ENCODE measurements at places on chromosomes 3 and 15.

DNA sequence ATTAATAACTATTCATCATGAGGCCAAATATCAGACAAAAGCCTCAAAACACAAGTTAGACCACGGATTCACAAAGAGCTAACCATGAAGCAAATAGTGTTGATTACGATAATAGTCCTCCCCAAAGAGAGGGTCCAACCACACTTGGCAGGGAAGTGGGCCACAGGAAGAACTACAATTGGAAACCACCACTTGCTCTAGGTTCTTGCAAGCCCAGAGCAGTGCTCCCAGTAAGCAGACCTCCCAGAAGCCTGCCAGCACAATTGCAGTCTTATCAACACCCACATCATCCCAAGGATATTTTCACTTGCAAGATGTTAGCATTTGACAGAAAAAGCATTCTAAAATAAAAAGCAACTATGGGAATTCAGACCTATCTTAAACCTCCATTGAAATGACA lies 11.3 kb downstream of the SETD2 start:
- DNase-seq: no peak

- DNase-seq: no peak
Observed at GRCh38 chr3:57942872-57943283, 65.3 kb upstream of the FLNB start.

DNA sequence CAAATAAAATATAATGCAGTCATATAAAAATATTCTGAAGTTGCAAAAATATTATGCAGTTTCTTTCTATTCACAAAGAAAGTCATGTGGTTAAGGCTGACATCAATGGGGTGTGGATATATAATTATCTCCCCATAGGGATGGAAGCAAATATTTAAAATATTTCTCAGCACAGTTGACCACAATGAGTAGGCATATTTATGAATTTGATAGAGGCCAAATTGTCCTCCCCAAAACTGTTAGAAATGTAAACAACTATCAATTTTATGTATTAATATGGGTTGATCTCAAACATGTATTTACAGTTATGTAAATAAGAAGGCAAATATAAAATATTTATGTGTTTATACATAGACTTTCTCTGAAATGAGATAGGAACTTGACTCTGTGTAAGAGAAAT lies 246.0 kb upstream of the CBLB start:
- no peak for DNase-seq

- no peak for DNase-seq
Observed at GRCh38 chr15:39153058-39153714, 427.7 kb upstream of the THBS1 start.

- DNase-seq: no peak
Observed at GRCh38 chr15:81497238-81497637, 123.2 kb upstream of the TMC3 start.

GRCh38 chr3:172782235-172782634 lies 31.7 kb downstream of the ECT2 start:
- no peak for DNase-seq

DNA sequence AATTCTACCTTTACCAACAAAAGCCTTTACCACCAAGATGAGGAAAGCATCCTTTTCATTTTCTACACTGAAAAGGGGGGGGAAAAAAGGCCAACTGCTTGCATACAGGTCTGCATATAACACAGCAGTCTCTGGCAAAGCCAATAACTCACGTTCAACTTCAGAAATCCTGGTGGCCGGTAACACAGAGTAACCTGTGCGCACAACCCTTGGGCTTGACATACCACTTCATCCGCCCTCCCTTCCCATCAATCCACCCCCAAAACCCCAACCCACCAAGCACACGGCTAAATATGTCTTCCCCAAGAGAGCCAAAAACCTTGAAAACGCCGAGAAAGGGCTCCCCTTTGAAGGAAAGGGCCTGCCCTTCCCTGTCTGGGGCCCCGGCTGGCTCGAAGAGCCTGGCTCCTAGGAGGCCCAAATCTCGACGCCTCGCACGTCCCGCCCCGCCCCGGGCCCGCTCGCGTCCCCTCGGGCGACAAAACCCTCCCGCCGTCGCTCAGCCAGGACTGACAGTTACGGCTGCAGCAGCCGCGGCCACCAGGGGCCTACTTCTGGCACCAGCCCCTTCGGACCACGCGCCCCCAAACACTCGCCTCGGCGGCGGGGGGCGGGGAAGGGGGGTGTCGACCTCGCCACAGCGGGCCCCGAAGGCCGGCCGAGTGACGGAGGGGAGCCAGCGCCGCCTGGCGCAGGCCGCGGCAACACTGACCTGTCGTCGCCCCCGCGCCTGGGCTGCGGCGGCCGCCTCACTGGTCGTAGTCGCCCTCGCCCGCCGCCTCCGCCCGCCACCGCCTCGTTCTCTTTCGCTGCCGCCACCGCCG lies 835 bp downstream of the UBE3A start:
- peak; percentile 51 for DNase-seq

DNA sequence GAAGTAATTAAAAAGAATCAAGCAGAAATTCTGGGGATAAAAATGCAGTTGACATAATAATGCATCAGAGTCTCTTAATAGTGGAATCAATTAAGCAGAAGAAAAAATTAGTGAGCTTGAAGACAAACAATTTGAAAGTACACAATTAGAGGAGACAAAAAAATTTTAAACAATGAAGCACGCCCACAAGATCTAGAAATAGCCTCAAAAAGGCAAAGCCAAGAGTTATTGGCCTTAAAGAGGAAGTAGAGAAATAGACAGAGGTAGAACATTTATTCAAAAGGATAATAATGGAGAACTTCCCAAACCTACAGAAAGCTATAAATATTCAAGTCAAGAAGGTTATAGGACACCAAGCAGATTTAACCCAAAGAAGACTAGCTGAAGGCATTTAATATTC lies 113.3 kb downstream of the TBC1D2B start:
- no peak for DNase-seq

DNA sequence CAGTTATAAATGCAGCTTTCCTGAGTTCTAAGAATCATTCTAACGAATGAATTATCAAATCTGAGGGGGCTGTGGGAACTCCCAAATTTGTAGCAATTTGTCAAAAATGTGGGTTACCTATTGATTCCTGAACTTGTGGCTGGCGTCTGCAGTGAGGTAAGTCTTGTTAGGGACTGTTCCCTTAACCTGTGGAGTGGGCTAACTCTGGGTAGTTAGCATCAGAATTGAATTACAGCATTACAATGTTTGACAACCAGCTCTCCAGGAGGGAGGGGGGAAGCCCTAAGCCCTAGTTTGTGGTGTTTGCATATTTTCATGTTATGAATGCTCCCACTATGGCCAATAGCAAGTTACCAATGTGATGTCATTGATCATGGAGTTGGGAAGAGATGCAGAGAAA lies 65.9 kb upstream of the STT3B start:
- no peak for DNase-seq

- no peak for DNase-seq
Observed at GRCh38 chr3:66133853-66134445, 86.9 kb upstream of the SLC25A26 start.

DNA sequence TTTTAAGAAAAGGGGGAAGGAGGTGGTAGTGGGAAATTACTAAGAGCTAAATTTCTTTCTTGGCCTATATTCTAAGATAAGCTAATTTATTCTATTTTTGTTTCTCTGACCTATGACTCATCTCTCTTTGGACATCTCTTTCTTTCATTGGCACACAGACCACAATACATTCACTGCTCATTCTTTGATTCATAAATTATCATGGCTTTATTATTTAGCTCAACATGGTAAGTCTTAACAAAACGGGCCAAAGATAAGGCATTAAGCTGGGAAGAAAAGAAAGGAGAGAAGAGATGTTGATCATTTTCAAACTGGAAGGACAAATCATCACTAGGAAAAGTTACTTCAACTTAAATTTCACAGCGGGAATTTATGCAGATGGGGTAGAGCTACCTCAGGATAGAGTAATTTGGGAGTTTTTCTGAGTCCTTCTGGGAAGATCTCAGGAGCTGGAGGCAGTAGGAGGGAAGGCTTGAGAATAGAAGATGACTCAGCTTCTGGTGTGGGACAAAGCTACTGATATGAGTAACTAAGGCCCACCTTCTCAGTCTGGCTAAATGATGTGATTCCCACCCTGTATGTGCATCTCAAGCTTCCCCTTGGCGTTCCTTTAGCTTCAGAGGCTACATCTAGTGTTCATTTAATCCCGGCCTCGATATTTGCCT lies 7.5 kb upstream of the ALCAM start:
- no peak for DNase-seq

DNA sequence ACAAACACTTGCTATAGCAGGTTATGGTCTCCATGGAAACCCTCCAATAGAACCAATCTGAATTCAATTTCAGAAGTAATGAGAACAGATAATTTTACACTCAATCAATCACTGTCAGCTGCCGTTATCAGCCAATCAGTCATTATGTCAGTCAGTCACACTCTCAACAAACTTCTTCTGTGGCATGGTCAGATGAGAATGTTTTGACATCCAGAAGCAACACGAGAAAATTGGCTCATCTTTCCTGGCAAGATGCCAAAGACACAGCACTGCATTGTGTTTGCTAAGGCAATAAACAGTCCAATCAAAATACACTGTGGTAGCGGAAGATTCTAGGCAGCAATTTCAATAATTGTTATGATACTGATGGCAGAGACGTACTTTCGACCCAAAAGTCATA lies 190.7 kb downstream of the RORA start:
- no peak for DNase-seq

GRCh38 chr3:46365041-46365440 lies 5.7 kb upstream of the CCR5 start:
- DNase-seq: no peak

DNA sequence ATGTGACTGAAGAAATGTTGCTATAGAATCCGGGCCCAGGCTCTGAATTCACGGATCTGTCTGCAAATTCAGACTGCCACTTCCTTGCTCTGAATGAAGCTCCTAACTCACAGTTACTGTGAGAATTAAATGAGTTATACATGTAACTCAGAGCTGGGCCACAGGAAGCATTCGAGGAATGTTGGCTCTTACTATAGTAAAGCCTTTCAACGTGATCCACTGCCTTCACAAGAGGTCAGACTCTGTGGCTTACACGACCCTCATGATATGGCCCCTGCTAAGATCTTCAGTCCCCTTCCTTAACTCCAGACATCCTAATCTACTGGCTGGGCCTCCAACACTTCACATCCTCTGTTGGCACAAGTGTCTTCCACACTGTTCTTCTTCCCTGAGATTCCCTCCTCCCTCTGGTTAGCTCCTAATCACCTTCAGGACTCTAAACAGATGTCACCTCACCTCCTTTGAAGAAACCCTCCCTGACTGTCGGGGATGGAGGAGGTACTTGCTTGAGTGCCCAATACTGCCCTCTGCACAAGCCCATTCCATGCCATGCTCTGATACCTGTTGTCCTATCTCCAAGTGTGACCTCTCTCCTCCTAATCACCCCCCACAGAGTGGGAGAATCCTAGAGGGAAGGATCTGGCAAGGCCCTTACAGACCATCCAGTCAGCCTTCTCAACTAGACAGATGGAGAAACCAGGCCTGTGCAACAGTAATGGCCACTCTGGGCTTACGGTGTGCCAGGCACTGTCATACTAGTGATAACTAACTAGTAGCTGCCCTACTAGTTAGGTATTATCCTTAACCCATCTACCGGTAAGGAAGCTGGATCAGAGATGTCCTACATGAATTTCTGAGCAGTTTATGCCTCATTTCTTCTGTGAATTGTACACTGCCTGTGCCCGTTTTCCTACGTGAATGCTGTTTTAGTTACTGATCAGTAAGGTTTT lies 1.3 kb downstream of the ACTR8 start:
- no peak for DNase-seq

GRCh38 chr15:100043068-100043641 lies 298.6 kb downstream of the ADAMTS17 start:
- DNase-seq: no peak

DNA sequence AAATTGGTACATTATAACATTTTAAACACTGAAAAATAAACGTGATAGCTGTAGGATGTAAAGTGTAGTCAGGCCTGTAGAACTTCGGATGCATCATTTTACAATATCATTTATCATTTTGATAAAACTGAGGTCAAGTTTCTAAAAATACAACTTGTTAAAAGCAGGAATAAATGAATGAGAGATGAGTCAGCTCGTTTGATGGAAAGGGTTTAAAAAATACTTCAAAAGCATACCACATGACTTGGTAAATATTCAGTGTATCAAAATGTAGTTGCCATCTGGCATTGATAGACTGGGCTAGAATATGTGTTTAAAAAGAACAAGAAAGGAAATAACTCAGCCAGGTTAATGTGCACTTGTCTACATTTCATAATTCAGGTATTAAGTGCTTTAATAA lies 357.0 kb downstream of the TIGIT start:
- no peak for DNase-seq

- DNase-seq: no peak
Observed at GRCh38 chr3:158381262-158381868, 189.6 kb upstream of the MLF1 start.

DNA sequence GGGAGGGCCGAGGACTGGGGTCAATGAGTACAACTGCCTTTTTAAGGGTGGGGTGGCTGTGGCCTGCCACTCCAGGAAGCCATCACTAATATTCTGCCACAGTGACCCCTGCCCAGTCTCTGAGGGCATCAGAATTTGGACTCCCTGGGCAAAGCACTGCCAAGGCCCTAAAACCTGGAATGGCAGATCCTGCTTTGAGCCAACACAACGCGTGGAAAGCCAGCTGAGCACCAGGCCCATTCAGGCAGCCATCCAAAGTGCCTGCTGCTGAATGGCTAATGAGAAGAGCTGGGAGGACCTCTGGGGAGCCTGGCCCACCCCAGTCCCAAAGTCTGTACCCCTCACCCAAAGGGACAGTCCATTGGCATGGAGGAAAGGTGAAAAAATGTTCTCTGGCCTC lies 5.0 kb downstream of the TWF2 start:
- no peak for DNase-seq

DNA sequence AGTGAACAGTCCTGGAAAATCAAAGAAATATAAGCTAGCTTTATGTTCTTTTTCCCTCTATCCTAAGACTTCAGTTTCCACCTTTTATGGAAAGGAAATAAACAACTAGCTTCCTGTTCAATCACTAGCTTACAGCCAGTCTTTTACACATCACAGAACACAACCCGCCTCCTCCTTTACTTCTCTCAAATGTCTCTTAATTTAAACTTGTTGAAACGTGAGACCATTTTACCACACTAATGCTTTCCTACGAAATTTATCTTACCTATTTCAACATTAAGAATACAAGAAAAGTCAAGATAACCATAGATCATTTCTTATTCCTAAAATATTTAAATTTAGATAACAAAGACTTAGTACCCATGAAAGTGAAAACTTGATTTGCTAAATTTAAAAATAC lies 6.2 kb downstream of the PRTG start:
- no peak for DNase-seq

GRCh38 chr3:51379746-51380455 lies 5.2 kb upstream of the MANF start:
- DNase-seq: no peak

GRCh38 chr3:128537091-128537703 lies 44.2 kb upstream of the GATA2 start:
- no peak for DNase-seq

GRCh38 chr15:67781907-67782690 lies 43.2 kb upstream of the SKOR1 start:
- DNase-seq: no peak

DNA sequence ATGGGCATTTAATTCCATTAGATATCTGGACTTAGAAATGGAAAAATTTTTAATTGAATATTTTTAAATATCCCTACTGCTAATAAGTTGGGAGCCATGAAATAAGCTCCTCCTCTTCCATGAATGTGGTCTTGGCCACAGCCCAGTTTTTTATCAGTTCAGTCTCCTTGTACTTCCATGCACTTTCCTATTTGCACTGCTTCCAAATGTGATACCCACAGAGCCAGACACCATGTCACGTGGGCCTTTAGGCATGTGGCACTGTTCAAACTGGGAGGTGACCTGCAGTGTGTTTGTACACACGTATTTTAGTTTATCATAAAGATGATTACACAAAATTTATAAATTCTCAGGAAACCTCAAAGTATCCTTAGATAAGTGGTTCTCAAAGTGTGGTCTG lies 80.1 kb upstream of the DGKG start:
- DNase-seq: no peak

Measured in activated T-cell treated with anti-CD3 and anti-CD28 coated beads for 48 hours (primary cell).